ENCODE measurements at places on chromosomes 11 and 22.
A peak's percentile ranks its signal among the peaks of the same experiment; 100 is the strongest.

DNA sequence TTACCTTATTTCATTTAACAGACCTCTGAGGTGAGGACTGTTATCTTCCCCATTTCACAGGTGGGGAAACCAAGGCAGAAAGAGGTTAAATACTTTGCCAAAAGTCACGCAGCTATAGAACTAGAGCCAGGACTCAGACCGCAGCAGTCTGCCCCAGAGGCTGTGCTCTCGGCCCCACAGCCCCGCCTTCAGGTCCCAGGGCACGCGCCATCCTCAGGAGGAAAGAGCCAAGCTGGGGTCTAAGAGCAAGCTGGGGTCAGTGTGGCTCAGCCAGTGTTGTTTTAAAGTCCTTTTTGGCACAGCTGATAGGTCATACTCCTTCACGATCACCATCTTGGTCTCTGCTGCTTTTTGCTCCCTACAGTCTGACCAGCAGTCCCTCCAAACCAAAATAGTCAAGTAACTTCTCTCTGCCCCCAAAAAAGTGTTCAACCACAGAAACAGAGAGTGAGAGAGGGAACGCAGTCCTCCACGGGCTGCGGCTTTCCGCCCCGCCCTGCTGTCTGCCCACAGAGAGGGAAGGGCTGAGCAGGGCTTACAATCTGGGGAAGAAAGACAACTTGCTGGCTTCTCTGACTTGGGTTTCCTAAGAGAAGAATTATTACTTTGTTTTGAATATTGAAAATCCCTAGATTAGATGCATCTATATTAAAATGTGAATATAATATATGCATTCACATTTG, 137.2 kb upstream of the OPCML start:
- DNase-seq, result no peak

GRCh38 chr11:57527056-57527631, 3.4 kb downstream of the TIMM10 start:
- DNase-seq, result peak; percentile 78

DNA sequence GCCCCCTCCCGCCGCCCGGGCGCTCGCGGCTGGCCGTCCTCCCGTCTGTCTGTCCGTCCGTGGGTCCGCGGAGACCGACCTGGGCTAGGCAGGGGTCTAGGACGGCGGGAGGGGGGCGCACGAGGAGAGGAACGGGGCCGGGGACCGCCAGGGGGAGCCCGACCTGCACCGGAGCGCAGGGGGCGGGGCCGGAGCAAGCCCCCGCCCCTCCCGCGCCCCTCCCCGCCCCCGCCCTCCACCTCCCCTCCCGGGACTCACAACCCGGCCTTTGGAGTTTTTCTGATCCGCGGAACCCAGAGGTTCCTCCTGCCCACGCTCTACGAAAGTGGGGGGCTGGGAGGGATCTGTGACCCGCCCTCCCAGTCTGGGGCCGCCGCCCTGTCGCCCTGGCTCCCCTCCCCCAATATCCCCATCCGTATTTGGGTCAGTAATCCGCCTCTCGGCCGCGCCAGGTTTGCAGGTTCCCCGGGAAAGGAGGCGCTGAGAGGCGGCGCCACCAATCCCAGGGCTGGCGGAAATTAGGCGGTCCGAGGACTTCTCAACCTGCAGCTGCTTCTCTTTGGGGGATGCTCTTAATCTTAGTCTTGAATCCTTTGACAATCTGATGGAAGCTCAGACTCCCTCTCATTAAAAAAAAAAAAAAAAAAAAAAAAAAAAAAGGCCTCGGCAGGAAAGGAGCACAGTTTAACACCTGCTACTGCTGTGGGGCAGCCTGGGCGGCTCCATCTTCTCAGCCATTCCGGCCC, 925 bp upstream of the KCNJ11 start:
- peak; percentile 38 for DNase-seq

DNA sequence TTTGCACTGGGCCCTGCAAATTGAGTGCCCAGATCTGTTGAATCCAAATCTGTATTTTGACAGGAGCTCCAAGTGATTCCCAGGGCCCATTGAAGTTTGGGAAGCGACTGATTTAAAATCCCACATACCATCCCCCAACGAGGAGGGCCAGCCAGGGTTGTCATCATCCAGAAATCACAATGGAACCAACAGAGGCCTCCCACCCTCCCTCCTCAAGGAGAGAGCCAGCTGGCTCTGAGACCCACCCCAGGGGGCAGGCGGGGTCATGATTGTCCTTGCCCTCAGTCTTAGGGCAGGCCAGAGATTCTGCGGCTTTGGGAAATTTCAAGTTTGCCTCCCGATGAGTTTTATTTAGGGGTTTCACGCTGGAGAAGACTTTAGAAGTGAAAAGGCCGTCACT, 358.2 kb downstream of the MN1 start:
- no peak for DNase-seq

- no peak for DNase-seq
These were observed 24.2 kb upstream of the JAM3 start for GRCh38 chr11:134044514-134045284.

GRCh38 chr11:75689863-75690609, 21.2 kb upstream of the MAP6 start:
- DNase-seq, result no peak

- DNase-seq, result peak; percentile 99
These were observed at the start of gene MALAT1 for GRCh38 chr11:65498977-65499712. MALAT1 (plus strand) TSS chr11:65499045.

DNA sequence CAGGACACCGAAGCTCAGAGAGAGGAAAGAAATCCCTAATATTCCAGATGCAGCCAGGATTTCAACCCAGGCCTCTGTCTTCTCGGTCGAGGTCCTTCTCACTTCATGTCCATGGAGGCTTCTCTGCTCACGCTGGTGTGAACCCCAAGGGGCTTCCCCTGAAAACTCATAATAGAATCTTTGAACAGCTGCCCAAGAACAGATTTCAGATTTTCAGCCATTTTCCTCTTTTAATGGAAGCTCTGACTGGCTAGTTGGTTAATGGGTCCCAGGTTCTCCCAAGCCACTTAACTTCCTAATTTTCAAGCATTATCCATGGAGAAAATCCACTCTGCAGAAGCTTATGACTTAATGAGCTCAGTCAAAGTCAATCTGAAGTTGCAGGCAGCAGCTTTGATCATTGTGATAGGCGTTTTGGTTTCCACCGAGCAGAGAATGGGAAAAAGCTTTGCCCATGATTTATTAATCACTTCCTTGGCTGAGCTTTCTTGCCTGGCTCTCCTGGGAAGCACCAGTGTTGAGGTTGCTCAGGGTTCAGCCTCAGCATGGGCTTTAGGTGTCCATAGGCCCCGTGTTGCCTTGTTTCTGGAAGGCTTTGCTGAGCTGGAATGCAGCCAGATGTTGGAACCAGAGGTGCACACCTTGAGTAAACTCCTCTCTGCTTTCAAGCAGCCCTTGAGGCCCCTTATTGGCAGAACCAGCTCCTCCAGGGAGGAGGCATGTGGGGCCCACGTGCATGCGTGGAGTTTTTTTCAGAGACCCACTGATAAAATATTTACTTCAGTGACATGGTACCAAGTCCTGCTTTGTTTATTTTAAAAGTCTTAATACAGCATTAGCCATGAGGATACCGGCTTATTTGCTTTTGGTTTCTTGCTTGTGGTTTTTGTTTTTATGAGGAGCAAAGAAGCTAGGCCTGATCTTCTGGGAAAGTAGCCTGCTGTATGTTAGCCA, 25.5 kb downstream of the LDLRAD3 start:
- peak; percentile 28 for DNase-seq

Data from choroid plexus epithelial cell (primary cell).